AG09309 (cell line): ENCODE measurements at places on chromosomes 11 and 22.
A peak's percentile ranks its signal among the peaks of the same experiment; 100 is the strongest.

DNA sequence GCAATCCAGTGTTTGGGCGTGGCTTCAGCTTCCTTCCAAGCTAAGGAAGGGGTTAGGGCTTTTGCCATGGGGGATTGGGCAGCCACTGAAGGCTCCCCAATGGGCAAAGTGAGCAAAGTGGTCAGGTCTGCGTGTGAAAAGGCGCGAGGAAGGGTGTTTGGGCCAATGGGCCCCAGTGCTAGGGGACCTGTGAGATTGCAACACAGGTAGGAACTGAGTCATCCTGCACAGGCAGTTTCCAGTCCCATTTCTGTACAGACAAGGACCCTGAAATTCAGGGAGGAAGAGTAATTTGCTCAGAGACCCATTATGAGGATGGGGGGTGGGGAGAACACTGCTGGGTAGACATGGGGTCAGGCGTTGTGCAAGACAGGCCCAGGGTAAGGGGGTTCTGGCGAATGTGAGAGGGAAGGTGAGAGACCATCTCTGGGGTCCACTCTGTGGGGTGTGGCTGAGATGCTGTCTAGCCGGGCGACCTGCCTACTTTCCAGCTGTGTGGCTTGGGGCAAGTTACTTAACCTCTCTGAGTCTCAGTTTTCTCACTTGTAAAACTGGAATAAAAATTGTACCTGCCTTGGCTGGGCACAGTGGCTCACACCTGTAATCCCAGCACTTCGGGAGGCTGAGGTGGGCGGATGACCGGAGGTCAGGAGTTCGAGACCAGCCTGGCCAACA lies 7.3 kb downstream of the CCDC88B start:
- no peak for DNase-seq

DNA sequence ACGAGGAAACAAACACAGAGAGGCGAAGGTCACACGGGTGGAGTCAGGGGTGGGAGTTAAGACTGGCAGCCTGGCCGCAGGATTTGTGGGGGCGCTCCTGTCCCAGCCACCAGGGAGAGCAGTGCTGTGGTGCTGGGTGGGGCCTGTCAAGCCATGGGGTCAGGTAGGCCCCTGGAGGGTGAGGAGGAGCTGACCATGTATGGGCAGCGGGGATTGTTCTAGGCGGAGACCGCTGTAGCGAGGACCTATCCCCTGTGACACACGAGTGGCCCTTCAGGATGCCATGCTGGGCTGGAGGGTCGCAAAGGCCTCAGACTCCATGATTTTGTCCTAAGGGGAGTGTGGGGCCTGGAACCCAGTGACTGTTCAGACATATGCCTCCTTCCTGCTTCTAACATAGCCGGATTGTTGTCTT lies 1.6 kb upstream of the RPS19BP1 start:
- no peak for DNase-seq

GRCh38 chr11:95353706-95354105 lies 122.7 kb upstream of the SESN3 start:
- no peak for DNase-seq

DNA sequence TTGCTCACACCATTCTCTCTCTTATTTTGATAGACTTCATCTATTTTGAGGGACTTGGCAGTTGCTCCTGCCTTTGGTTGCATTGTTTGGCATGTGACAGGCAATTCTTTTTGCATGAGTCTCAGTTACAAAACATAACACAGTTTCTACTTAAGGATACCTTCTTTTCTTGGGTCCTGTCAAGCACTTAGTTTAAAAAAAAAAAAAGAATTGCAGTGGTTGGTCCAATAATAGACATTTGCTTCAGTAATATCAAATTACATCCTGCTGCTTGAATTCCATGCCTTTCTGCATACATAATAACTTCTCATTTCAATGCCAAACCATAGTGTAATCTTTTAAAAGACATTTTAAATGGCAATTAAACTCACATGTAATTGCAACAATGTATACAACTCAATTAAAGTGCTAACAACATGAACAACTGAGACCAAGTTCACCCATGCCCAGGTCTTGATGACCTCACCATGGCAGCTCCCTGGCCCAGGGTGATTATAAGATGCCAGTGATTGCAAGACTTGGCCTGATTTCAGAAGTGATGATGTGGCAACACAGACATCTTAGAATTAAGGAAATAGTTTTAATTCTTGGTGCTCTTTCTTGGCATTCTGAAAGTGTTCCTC lies 32.2 kb upstream of the PLET1 start:
- DNase-seq: peak; percentile 90

DNA sequence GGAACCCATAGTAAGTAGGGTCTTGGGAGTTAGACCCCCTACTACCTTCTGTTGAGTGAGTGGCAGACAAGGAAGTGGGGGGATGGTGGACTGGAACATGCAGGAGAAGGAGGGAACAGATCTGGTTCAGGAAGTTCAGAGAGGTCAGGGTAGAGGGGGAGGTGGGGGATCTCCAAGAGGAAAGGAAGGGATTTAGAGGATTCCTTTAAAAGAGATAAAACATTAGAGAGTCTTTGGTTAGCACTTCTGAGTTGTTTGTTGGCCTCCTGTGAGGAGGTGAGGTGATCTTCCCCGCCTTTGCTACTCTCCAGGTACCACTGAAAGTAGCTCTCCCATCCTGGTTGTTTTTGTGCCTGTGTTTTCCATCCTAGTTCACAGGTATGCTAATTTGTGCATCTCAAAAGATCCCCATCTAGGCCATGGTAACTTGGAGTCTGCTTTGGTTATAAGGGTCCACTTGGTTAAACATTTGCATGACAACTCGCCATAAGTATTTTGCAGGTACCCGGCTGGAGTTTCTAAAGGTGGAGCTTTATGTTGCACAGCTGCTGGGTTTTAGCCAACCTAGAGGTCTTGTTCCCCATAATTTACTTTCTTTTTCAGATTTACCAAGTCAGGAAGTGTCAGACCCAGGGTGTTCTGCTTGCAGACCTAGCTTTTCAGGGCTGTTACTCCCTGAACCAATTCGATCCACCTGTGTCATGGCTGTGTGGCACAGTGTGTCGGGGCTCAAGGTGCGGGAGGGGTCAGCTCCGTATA lies 79.3 kb upstream of the SORL1 start:
- no peak for DNase-seq

DNA sequence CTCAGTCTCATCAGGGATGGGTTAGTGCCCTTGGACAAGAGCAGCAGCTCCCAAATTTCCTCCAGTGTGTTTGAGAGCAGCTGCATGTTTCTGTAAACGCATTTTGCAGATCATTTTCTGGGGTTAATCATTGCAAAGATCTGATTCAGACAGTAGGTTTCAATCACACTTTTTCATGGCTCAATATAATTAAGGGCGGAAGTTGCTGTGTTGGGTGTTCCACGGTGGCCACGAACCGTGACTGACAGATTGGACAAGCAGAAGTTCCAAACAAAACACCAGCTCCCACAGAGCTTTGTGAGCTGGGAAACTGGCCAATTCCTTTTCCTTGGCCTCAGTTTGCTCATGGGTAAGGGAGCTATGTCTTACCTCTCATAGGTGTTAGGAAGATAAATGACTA lies 8.4 kb upstream of the RASSF10 start:
- no peak for DNase-seq

- no peak for DNase-seq
Measured at GRCh38 chr22:47333625-47334024, 571.2 kb downstream of the TBC1D22A start.

DNA sequence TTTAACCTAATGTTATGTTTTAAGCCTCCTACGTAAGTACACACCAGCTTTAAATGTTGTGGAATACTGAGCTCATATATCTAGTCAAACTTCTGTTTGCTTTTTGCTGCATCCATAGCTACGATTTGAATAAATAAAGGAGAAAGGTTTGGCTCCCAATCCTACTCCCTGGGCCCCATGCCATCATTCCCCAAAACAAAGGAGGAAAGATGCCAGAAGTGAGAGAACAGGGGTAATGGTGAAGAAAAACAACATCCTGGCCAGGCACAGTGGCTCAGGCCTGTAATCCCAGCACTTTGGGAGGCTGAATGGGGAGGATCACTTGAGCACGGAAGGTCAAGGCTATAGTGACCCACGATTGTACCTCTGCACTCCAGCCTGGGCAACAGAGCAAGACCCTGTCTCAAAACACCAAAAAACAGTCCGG lies 26.5 kb downstream of the SCGB1A1 start:
- DNase-seq: no peak

GRCh38 chr11:3109921-3110706 lies 52.9 kb upstream of the CARS1 start:
- no peak for DNase-seq

DNA sequence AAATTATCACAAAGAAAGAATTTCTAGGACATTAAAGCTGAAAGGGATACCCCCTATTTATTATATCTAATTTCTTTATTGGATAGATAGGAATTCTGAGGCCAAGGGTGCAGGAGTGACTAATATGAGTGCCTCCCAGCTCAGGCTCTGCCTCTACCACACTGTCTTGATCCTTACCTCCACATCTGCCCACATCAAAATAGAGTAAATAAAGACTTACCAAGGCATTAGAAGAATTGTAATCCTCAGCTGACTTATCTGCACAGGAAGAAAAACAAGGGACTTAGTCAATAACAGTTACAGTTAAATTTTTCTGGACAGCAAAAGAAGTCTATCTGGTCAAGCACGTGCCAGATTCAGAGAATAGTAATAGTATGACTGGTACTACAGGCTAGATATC lies 72.6 kb upstream of the GDPD4 start:
- no peak for DNase-seq

DNA sequence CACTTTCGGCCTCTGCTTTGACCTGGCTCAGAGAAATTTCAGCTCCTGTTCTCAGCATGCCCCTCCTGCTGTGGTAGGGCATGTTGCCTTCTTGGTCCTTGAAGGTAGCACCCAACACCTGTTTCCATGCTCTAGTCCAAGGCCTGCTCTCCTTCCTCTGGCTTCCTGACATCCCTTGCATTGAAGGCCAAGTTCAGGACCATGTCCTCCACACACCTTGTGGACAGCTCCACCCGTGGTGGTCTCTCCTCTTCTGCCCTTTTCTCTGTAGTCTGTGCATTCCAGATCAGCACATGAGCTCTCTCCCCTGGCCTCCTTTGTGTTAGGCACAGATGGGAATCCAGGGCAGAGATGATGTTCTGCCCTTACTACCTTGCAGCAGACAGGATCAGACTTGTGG lies 225.3 kb downstream of the ADAMTS15 start:
- DNase-seq: no peak

DNA sequence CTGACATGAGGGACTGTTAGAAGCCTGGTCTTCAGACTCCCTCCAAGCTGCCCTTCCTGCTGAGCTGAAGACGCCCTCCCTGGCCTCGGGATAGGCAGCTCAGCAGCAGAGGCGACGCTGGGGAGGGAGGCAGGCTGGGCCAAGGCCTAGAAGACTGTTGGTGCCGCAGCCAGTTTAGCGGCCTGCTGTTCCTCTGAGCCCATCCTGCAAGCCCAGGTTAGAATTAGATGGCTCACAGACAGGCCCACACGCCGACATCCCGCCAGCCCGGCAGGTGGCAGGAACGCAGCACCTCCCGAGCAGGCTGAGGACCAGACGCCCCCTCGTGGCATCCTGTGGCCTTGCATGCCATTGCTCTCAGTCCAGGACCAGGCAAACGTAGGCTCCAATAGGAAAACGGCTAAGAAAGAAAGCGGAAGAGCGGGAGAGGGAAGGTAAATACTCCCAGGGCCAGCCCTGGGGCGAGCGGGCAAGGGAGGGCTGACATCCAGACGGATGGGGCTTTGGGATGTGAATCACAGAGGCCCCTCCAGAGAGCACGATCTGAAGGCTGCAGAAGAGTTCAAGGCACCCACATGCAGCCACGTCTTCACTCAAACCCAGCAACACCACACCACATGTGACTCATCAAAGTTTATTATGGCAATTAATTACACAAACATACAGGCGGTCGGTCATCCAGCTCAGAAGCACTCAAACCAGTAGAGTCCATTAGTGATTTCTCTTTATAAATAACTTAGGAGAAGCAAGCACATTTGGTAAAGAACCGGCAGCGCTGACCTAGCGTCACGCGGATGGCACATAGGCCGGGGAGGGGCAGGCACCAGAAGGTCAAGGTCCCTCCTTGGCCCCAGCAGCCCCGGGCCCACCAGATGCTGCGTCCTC lies 27.6 kb downstream of the CD5 start:
- peak; percentile 66 for DNase-seq

DNA sequence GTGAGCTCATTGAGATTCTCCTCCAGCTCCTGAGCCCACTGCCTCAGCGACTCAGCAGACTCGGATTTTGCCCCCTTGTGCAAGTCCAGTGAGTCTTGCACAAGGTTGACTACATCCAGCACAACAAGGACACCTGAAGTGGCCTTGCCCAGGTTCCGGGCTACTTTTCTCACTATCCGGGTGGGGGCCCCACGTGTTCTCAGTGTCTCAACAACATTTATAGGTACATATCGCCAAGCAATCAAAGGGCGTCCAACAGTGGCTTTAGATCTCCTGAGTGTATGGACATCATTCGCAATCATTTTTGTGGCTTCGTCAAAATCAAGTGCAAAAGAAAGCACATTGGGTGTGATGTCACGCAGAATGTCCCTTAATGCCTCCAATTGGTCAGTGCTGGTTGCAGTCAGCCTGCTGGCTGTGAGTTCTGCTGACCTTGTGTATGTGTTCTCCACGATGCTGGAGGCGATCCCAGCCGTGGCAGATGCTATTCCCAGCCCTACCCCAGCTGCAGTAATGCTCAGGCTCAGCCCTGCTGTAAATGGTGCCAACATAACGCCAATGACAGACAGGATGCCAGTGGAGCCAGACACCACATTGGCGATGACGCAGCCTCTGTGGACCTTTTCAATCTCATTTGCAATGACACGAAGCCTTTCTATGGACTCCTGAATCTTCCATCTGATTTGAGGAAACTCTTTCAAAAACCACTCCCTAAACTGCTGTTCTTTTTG lies 10.3 kb downstream of the APOL4 start:
- peak; percentile 29 for DNase-seq

- no peak for DNase-seq
Measured at GRCh38 chr11:1478011-1478410, 8.6 kb downstream of the MOB2 start.

- DNase-seq: no peak
Measured at GRCh38 chr11:116257092-116257491, 515.7 kb downstream of the BUD13 start.

DNA sequence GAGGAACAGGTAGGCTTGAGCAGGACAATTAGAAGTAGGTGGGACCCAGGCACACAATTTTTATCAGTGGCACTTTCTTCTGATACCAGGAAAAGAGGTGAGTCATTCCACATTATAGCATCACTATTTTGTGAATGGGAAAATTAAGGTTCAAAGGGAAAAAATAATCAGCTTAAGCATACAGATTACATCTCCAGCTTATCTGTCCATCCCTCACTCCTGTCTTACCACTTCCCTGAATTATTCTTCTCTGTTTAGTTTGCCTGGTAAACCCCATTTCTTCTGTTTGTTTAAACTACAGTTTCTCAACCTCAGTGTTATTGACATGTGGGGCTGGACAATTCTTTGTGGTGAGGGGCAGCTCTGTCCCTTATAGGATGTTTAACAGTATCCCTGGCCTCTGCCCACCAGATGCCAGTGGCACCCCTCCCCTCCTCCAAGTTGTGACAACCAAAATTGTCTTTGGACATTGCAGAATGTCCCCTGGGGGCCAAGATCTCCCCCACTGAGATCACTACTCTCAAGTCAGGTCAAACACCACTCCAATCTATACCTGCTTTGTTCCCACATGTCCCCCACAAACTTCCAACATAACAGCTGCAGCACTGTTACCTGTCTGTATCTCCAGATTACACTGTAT lies 8.5 kb upstream of the XBP1 start:
- no peak for DNase-seq
